ENCODE measurements at places on chromosomes 16 and 17.

GRCh38 chr16:15887283-15887682, 1.1 kb downstream of the CEP20 start:
- no peaks in the 10 kb centered on the region for H3K27me3 ChIP-seq
- no peak for DNase-seq
- H3K4me3 ChIP-seq: peak overlapping the region; percentile 95
- peaks cover 17% of the 10 kb centered on the region for H3K4me1 ChIP-seq
- H3K36me3 ChIP-seq: no peaks in the 10 kb centered on the region

DNA sequence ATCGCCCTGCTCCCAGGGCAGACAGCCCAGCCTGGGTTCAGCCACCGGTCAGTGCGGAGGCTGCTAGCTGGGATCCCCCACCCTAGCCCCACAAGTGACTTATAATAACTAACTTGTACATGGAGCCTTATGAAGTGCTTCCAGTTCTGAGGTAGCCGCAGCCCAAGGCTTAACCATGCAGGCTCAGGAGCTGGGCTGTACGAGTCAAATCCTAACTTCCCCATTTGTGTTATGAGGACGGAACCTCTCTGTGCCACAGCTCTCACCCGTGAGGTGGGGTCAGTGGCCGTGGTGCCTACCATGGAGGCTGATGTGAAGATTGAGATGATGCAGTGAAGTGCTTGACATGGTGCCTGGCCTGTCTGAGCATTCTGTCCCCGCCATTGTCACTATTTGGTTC, 27.8 kb upstream of the GOSR2 start:
- H3K27me3 ChIP-seq: no peaks in the 10 kb centered on the region
- H3K4me3 ChIP-seq: no peak overlapping the region
- H3K27ac ChIP-seq: no peak overlapping the region
- no peaks in the 10 kb centered on the region for H3K36me3 ChIP-seq
- no peaks in the 10 kb centered on the region for H3K4me1 ChIP-seq
- DNase-seq: no peak

- no peaks in the 10 kb centered on the region for H3K4me1 ChIP-seq
- no peaks in the 10 kb centered on the region for H3K27me3 ChIP-seq
- no peak overlapping the region for H3K27ac ChIP-seq
These were observed 26.8 kb upstream of the CIBAR2 start for GRCh38 chr16:85138825-85139627.

GRCh38 chr17:29143894-29144293, 36.3 kb downstream of the MYO18A start:
- H3K4me1 ChIP-seq: peaks cover 29% of the 10 kb centered on the region
- no peaks in the 10 kb centered on the region for H3K27me3 ChIP-seq
- no peaks in the 10 kb centered on the region for H3K36me3 ChIP-seq
- no peak overlapping the region for H3K4me3 ChIP-seq
- H3K27ac ChIP-seq: no peak overlapping the region

DNA sequence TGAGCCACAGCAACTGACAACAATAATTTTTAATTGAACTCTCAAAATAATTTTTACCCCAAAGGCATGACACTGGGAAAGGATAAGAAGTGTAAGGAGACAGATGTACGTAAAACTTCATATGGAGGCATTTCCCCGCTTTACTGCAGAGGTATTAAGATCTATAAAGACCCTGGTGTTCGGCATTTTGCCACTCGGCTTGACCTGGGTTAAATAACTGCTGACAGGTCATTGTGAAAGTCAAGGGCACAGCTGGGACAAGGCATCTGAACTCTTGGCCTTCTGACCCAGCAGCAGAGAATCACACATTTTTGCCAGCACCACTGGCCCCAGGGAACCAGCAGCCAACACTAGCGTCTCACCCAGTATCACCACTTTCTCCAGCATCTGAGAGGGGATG, 372.1 kb downstream of the SOX9 start:
- H3K4me1 ChIP-seq: no peaks in the 10 kb centered on the region
- no peaks in the 10 kb centered on the region for H3K36me3 ChIP-seq
- DNase-seq: no peak
- H3K4me3 ChIP-seq: no peak overlapping the region
- no peak overlapping the region for H3K27ac ChIP-seq
